ENCODE measurements at places on chromosomes 5 and 9. TPM values are rescaled to one million over a fixed set of nuclear protein-coding genes. Genes with fewer than 3 reads are reported as not detected.

GRCh38 chr5:35780236-35780635 lies 76.5 kb upstream of the IL7R start:
- no peaks in the 10 kb centered on the region for H3K36me3 ChIP-seq
- no peak overlapping the region for H3K27ac ChIP-seq
- no peaks in the 10 kb centered on the region for H3K27me3 ChIP-seq
- H3K4me3 ChIP-seq, result no peak overlapping the region

The ADAMTSL2 gene
- total RNA-seq, result 4.0 TPM

DNA sequence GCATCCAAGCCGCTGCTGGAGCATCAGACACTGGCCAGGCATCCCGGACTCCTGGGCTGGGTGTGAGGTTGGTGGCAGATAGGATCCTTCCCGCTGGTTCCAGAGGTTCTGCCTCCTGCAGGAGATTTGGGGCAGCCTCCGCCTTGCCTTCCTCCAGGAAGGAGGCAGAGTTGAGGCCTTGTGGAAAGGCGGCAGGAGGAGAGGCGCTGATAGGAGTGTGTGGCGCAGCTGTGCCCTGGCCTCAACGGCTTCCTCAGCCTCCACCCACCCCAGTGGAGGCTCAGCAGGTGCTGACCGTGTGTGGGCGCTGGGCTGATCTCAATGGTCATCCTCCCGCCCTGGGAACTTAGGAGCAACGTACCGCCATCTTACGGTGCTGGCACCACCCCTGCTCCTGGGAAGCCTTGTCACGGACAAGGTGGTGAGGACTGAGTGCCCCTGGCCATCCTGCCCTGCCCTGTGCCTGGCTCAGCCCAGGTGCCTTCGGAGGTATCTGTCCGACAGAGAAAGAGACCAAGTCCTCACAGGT lies 10.2 kb downstream of the NCS1 start:
- no peak for DNase-seq
- no peak overlapping the region for H3K27ac ChIP-seq
- no peak overlapping the region for H3K4me3 ChIP-seq

DNA sequence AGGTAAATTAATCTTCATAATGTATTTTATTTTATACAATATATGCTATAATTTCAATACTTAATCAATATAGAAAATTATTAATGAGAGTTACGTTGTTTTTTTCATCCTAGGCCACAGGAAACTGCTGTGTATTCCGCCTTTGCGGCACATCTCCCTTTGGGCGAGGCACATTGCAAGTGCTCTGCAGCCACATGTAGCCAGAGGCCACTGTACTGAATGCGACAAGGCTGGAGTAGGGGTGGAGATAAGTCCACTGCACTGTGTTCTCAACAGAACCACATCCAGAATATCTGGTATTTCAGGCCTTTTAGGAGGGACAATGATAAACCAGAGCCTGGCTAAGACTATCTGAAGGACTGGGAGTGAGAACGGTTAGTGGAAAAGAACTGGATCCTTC lies 134.7 kb downstream of the CRB2 start:
- H3K4me3 ChIP-seq, result no peak overlapping the region
- H3K4me1 ChIP-seq, result no peaks in the 10 kb centered on the region
- H3K36me3 ChIP-seq, result no peaks in the 10 kb centered on the region

GRCh38 chr5:56161439-56161823 lies 71.7 kb downstream of the ANKRD55 start:
- H3K27ac ChIP-seq, result no peak overlapping the region
- no peak for DNase-seq
- no peaks in the 10 kb centered on the region for H3K27me3 ChIP-seq
- H3K4me3 ChIP-seq, result no peak overlapping the region

GRCh38 chr9:93525476-93525875 lies 50.9 kb upstream of the PHF2 start:
- no peak overlapping the region for H3K27ac ChIP-seq

Measured in psoas muscle (tissue), 8 donors.